A375 (cell line): ENCODE measurements at places on chromosomes 1 and 21. TPM values are rescaled to one million over a fixed set of nuclear protein-coding genes. Genes with fewer than 3 reads are reported as not detected.

Gene ITGB3BP
- 50.1 and 51.3 TPM in 2 replicates for total RNA-seq

Gene SKI
- total RNA-seq = 16.0 and 16.4 TPM in 2 replicates

Gene PCSK9
- total RNA-seq = not detected in 2 replicates

Gene MFSD2A
- total RNA-seq = 20.3 and 20.9 TPM in 2 replicates

Gene UMODL1
- total RNA-seq = not detected in 2 replicates

Gene CCDC24
- total RNA-seq = 6.8 and 6.9 TPM in 2 replicates

Gene FAM151A
- not detected in 2 replicates for total RNA-seq

Gene CELA2B
- not detected in 2 replicates for total RNA-seq

Gene PAPPA2
- 0.24 and 0.26 TPM in 2 replicates for total RNA-seq

Gene GBP6
- not detected in 2 replicates for total RNA-seq

Gene CCDC185
- total RNA-seq = not detected in 2 replicates

Gene RNU1-3
- under 0.01 TPM in 2 replicates for total RNA-seq

Gene MLLT11
- total RNA-seq = 7.4 and 7.6 TPM in 2 replicates

Gene RABGAP1L
- 15.8 and 18.2 TPM in 2 replicates for total RNA-seq

Gene OR2L13
- total RNA-seq = not detected in 2 replicates

Gene FAM167B
- total RNA-seq = 0.37 and 0.57 TPM in 2 replicates

Gene DNAI4
- total RNA-seq = not detected in 2 replicates

Gene RIMS3
- total RNA-seq = 0.11 and 0.45 TPM in 2 replicates

Gene AADACL3
- total RNA-seq = not detected in 2 replicates

Gene CD84
- not detected in 2 replicates for total RNA-seq

Gene SRGAP2
- total RNA-seq = 137 and 145 TPM in 2 replicates

Gene CRYBG2
- total RNA-seq = 0.03 TPM in 1 of 2 replicates, not detected in the other

Gene VANGL2
- 1.3 and 1.4 TPM in 2 replicates for total RNA-seq

Gene ANGPTL1
- 0.53 and 5.8 TPM in 2 replicates for total RNA-seq

Gene OXCT2
- 14.4 and 16.6 TPM in 2 replicates for total RNA-seq

Gene B3GALT5
- 0.79 and 0.90 TPM in 2 replicates for total RNA-seq
